ENCODE measurements at places on chromosomes 4 and X.

DNA sequence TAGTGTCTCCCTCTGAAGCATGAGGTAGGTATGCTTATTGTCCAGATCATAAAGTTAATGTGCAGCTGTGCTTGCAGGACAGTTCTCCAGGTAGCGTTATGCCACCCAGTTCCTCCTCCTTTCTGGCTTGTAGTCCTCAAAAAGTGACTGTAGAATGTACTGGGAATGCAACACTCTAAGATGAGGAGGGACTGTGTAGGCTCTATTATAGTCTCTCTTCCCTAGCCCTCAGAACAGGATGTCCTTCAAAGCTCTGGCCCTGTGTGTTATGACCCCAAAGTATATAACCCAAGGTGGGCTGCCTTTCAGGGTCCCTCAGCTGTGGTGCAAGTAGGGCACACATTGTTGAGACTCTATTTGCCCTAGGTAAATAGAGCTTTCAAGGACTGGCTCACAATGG, 20.8 kb upstream of the MANBA start:
- DNase-seq, result no peak

- DNase-seq, result no peak
Measured at GRCh38 chr4:101987623-101988243, 197.2 kb downstream of the BANK1 start.

DNA sequence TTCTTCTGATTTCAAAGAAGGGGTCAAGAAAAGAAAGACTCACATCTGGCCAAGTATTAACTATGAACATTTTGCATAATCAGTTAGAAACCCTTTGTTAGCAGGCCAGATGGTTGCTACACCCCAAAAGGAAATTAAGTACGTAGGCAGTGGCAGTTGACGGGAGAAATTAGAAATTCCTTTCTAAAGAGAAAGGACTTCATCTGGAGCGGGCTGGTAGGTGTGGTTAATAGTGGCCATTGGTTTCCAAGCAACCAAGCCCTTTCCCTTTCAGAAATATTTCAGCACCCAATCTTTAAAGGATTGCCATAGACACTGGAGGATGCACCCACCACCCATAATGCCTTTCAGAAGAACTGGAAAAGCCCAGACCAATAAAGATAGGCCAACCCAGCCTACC, 235.7 kb upstream of the LDB2 start:
- no peak for DNase-seq

DNA sequence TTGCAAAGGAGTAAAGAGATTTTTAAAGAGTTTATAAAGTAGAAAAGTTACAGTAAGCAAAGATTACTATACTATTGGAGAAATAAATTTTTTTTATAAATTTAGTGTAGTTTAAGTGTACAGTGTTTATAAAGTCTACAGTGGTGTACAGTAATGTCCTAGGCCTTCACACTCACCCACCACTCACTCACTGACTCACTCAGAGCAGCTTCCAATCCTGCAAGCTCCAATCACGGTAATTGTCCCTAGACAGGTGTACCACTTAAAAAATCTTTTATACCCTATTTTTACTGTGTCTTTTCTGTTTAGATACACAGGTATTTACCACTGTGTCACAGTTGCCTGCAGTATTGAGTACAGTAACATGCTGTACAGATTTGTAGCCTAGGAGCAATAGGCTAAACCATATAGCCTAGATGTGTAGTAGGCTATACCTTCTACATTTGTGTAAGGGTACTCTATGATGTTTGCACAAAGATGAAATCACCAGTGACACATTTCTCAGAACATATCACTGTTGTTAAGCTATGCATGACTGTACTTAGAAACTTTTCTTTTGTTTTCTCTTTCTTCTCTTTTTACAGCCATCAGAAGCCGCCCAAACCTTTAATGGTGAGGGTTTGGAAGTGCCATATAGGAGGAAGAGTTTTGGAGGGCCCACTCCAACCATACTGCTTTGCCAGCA, 11.8 kb upstream of the SH3RF1 start:
- DNase-seq, result no peak

DNA sequence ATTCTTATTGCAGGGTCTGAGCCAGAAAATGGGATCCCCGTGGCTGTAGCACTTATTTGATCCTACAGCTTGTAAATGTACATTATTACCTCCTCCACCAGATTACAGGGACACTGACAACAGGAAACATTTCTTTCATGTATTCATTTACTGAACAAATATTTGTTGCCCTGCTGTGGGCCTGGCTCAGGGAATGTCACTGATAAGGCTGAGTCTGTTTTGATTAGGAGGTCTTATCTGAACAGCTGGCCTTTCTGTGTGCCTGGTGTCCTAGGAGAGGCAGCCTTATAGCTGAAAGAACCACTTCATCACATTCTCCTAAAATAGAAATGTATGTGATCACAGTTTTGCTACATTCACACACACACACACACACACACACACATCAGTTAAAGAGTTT, 45.5 kb upstream of the PROM1 start:
- DNase-seq, result no peak

All from stimulated activated CD8-positive, alpha-beta memory T cell treated with anti-CD3 and anti-CD28 coated beads, Interleukin-15, amount 100 ng/mL, for 1 hour (primary cell).